ENCODE measurements at places on chromosomes 7 and 10.

- H3K4me3 ChIP-seq, result no peak overlapping the region
- peaks cover 12% of the 10 kb centered on the region for H3K27me3 ChIP-seq
- H3K27ac ChIP-seq, result no peak overlapping the region
- no peak for DNase-seq
- H3K36me3 ChIP-seq, result no peaks in the 10 kb centered on the region
Measured at GRCh38 chr7:7323352-7323751, 141.0 kb downstream of the C1GALT1 start.

DNA sequence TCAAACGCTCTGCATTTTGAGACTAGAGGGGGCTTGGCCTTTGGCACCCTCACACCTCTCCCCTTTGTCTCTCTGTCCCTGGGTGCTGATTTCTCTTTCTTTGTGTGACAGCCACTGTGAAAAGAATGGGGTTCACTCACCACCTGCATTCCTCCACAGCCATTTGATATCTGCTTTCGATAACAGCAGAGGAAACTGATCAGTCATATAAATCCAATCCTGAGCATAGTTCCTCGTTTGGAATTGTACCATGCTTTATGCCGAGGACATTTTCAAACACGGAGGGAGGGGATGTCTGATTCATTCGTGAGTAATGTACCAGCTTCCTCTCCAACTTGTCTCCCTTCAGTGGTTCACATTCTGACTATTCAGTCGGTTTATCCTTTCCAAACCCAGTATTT is 15.8 kb downstream of the MET start:
- H3K27me3 ChIP-seq, result no peaks in the 10 kb centered on the region
- peak overlapping the region; percentile 23 for H3K4me3 ChIP-seq
- H3K4me1 ChIP-seq, result peaks cover 67% of the 10 kb centered on the region
- no peaks in the 10 kb centered on the region for H3K36me3 ChIP-seq

DNA sequence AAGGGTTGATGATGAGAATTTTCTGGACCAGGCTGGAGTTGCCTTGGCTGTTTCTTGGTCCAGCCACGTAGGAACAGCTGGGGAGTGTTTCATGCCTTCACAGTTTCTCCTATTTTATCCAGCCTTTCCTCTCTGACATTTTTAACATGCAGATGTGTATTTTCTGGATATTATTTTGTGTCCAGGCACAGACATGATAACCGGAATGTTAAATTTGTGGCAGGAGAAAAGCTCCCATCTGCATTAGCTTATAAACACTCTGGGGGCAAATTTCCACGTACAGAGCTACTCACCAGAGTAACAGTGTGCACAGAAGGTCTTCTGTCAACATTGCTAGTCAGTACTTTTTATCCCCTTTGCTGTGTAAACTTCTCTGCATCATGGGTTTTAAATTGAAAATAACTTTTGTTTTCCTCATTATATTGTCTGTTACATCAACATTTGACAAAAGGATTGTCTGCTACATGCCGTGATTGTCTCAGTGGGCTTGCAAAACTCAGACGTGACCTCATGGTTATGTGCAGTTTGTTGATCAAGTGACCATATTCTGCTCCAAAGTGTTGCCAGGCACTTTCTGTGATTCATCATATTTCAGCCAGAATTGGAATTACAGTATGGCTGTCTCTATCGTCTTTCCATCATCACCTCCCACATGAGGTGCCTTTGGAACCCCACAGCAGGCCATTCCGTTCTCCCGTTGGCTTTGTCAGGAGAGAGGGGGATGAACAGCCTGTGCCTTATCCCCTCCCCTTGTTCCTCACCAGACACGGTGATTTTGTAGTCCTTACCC is 41.4 kb downstream of the INSYN2A start:
- H3K27me3 ChIP-seq, result no peaks in the 10 kb centered on the region
- no peak overlapping the region for H3K27ac ChIP-seq
- H3K4me3 ChIP-seq, result no peak overlapping the region
- DNase-seq, result no peak
- H3K4me1 ChIP-seq, result 0 out of 2 replicates have a peak, but pooled peaks cover 3% of the 10 kb centered on the region

- peaks cover 21% of the 10 kb centered on the region for H3K4me1 ChIP-seq
- H3K27me3 ChIP-seq, result no peaks in the 10 kb centered on the region
- no peak overlapping the region for H3K4me3 ChIP-seq
Measured at GRCh38 chr10:103845972-103846371, 9.4 kb downstream of the SH3PXD2A start.

DNA sequence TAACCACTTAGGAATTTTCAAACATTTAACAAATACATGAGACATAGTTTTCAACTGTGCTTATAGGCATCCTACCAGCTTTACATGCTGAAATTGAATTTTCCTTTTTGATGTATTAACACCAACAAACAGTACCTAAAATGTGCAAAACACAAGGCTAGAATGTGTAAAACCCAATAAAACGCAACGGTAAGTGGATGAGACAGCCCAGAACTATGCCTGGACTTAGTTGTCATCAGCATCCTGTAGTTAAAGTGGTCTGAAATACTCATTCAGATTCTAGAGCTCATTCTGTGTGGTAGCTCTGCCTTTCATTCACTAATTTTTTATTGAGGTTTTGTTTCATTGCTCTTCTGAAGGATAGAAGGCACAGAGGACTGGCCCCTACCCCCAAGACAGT is 137.1 kb downstream of the BMPER start:
- H3K27ac ChIP-seq, result no peak overlapping the region
- H3K4me3 ChIP-seq, result no peak overlapping the region
- no peaks in the 10 kb centered on the region for H3K36me3 ChIP-seq
- no peak for DNase-seq
- no peaks in the 10 kb centered on the region for H3K27me3 ChIP-seq

- no peak overlapping the region for H3K27ac ChIP-seq
- no peak for DNase-seq
- H3K36me3 ChIP-seq, result no peaks in the 10 kb centered on the region
- no peak overlapping the region for H3K4me3 ChIP-seq
- no peaks in the 10 kb centered on the region for H3K4me1 ChIP-seq
Measured at GRCh38 chr7:95490231-95490762, 4.6 kb downstream of the ASB4 start.

DNA sequence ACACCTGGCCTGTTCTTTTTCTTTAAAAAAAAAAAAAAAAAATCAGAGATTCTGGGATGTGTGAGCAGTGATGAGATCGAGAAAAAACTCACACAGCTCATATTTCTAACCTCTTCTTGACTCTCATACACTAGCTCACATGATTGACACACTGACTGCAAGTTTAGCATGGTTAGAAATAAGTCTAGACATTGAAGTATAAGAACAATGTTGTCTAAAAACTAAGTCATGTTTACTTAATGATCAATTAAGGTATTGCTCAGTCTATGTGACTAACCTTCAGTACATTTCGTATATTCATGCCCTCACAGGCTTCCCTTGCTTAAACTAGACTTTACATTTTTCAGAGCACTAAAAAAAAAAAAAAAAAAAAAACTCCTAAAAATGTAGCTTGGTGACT is 775.1 kb downstream of the GATA3 start:
- no peaks in the 10 kb centered on the region for H3K27me3 ChIP-seq
- no peaks in the 10 kb centered on the region for H3K36me3 ChIP-seq
- H3K4me1 ChIP-seq, result no peaks in the 10 kb centered on the region
- no peak overlapping the region for H3K4me3 ChIP-seq

DNA sequence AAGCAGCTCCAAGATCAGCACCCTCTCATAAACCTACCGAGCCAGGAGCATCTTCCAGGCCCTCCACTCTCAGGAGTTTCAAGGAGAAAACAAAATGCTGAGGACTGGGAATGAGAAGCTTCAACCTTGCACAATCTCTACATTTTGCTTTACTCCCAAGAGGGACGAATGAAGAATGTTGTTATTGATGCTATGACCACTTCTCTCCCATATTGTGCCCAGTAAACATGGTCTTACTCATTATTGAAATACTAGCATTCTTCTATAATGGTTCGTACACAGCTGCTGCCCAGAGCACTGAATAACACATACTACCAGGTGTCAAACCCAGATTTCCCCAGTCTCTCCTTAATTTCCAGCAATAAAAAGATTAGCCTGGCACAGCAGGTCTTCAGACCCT is 63.4 kb upstream of the BET1 start:
- no peak overlapping the region for H3K4me3 ChIP-seq
- H3K4me1 ChIP-seq, result no peaks in the 10 kb centered on the region
- no peak for DNase-seq
- H3K36me3 ChIP-seq, result no peaks in the 10 kb centered on the region
- no peaks in the 10 kb centered on the region for H3K27me3 ChIP-seq
- H3K27ac ChIP-seq, result no peak overlapping the region

DNA sequence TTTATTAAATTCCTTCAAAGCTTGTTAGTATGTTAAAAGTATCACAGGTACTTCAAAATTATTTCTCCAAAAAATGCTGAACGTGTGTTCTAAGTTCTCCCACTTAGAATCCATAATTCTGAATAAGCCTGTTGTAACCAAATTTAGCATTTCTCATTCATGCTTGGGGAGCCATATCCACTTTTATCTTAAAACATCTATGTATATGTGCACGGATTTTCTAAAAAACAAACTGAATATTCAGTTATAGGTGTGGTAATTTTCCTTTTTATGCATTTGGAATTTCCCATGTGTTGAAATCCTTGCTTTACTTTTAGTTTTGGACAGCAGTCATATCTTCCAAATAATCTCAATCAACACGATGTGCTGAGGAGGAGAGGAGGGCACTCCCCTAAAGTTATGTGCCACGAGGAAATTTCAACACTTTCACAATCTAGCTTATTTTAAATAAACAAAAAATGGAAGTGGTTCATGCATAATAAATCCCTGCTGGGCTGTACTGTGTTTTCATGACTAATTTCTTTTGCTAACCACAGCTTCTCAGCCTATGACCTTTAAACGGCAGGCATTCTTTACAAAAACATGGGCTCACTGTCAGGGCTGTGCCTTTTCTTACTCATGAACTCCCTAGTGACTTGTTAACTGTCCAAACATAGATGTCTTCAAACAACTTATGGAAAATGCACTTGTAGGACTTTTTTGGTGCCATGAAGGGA is 380.3 kb upstream of the SEMA3C start:
- peaks cover 32% of the 10 kb centered on the region for H3K4me1 ChIP-seq
- H3K36me3 ChIP-seq, result no peaks in the 10 kb centered on the region
- H3K4me3 ChIP-seq, result peak overlapping the region; percentile 1
- H3K27ac ChIP-seq, result peak overlapping the region; percentile 98
- H3K27me3 ChIP-seq, result no peaks in the 10 kb centered on the region

GRCh38 chr7:121302214-121302745 is 26.5 kb upstream of the WNT16 start:
- no peaks in the 10 kb centered on the region for H3K36me3 ChIP-seq
- H3K4me3 ChIP-seq, result no peak overlapping the region
- H3K4me1 ChIP-seq, result peaks cover 13% of the 10 kb centered on the region

- no peaks in the 10 kb centered on the region for H3K4me1 ChIP-seq
- no peak for DNase-seq
- H3K27me3 ChIP-seq, result peaks cover 4% of the 10 kb centered on the region
- no peaks in the 10 kb centered on the region for H3K36me3 ChIP-seq
- peak overlapping the region; percentile 49 for H3K4me3 ChIP-seq
- no peak overlapping the region for H3K27ac ChIP-seq
Measured at GRCh38 chr7:93890041-93890463, 501 bp downstream of the TFPI2 start.

GRCh38 chr10:70057306-70057705 is 4.7 kb downstream of the MACROH2A2 start:
- H3K27me3 ChIP-seq, result peaks cover 37% of the 10 kb centered on the region
- no peak for DNase-seq
- no peak overlapping the region for H3K4me3 ChIP-seq
- no peak overlapping the region for H3K27ac ChIP-seq
- H3K36me3 ChIP-seq, result peaks cover 6% of the 10 kb centered on the region

GRCh38 chr7:122736183-122736582 is 33.5 kb upstream of the RNF148 start:
- no peaks in the 10 kb centered on the region for H3K36me3 ChIP-seq
- H3K4me1 ChIP-seq, result no peaks in the 10 kb centered on the region
- H3K27ac ChIP-seq, result no peak overlapping the region
- no peak for DNase-seq

- peaks cover 10% of the 10 kb centered on the region for H3K4me1 ChIP-seq
- H3K36me3 ChIP-seq, result no peaks in the 10 kb centered on the region
- DNase-seq, result no peak
- H3K27me3 ChIP-seq, result peaks cover 20% of the 10 kb centered on the region
- no peak overlapping the region for H3K27ac ChIP-seq
Measured at GRCh38 chr10:121734589-121735045, 136.4 kb upstream of the FGFR2 start.

DNA sequence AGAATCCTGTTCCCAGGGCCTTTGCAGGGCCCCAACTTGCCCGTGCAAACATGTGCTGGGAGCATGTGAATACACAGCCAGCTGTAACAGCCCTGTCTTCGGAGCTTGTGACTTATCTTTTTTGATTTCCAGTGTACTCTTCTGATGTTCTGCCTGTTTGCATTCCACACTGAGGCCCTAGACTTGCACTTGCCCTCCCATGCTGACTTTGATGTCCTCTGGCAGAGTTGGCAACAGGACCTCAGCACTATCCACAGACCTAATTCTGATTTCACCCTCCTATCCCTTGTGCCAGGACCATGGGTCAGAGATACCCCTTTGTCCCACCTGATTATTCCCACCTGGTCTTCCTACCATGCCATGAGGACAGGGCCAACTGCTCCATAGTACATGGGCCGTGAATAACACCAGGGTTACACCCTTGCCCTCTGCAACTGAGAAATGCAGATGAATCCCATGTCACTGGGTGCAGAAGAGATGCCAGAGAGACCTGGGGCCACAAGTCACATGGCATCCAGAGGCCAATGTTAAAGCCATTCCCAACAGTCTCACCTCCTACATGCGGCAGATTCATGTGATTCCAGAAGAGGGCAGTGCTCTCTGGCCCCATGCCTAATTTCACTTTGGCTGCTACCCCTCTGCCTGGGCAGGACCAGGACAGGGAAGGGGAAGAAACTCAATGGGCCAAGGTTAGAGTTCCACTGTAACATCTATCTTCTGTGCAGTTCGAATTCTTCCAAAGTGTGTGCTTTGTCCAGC is 43.0 kb downstream of the SCRN1 start:
- H3K27ac ChIP-seq, result no peak overlapping the region
- H3K4me1 ChIP-seq, result no peaks in the 10 kb centered on the region
- no peak overlapping the region for H3K4me3 ChIP-seq
- no peaks in the 10 kb centered on the region for H3K27me3 ChIP-seq
- no peak for DNase-seq

- DNase-seq, result no peak
- no peaks in the 10 kb centered on the region for H3K27me3 ChIP-seq
- H3K27ac ChIP-seq, result no peak overlapping the region
- H3K4me1 ChIP-seq, result no peaks in the 10 kb centered on the region
- H3K4me3 ChIP-seq, result no peak overlapping the region
Measured at GRCh38 chr7:121355574-121355973, 26.8 kb downstream of the WNT16 start.

- H3K4me3 ChIP-seq, result no peak overlapping the region
- H3K27me3 ChIP-seq, result peaks cover 6% of the 10 kb centered on the region
- 0 out of 2 replicates have a peak, but pooled peaks cover 2% of the 10 kb centered on the region for H3K4me1 ChIP-seq
- DNase-seq, result no peak
- no peaks in the 10 kb centered on the region for H3K36me3 ChIP-seq
Measured at GRCh38 chr7:28362812-28363211, 49.5 kb upstream of the CREB5 start.
